CD4-positive, CD25-positive, alpha-beta regulatory T cell (primary cell): ENCODE measurements at places on chromosomes 3 and 15. TPM values are rescaled to one million over a fixed set of nuclear protein-coding genes. Genes with fewer than 3 reads are reported as not detected.

- no peaks in the 10 kb centered on the region for H3K27me3 ChIP-seq
- no peaks in the 10 kb centered on the region for H3K36me3 ChIP-seq
- H3K4me3 ChIP-seq, result no peak overlapping the region
- no peaks in the 10 kb centered on the region for H3K4me1 ChIP-seq
- no peak for DNase-seq
Observed at GRCh38 chr3:42518800-42519567, 16.5 kb downstream of the VIPR1 start.

- peaks cover 2% of the 10 kb centered on the region for H3K27me3 ChIP-seq
- no peak for DNase-seq
- no peaks in the 10 kb centered on the region for H3K4me1 ChIP-seq
- H3K36me3 ChIP-seq, result no peaks in the 10 kb centered on the region
- no peak overlapping the region for H3K27ac ChIP-seq
- no peak overlapping the region for H3K4me3 ChIP-seq
Observed at GRCh38 chr3:10956986-10957385, 35.6 kb upstream of the SLC6A1 start.

TGM4 gene
- polyA plus RNA-seq, result not detected

DNA sequence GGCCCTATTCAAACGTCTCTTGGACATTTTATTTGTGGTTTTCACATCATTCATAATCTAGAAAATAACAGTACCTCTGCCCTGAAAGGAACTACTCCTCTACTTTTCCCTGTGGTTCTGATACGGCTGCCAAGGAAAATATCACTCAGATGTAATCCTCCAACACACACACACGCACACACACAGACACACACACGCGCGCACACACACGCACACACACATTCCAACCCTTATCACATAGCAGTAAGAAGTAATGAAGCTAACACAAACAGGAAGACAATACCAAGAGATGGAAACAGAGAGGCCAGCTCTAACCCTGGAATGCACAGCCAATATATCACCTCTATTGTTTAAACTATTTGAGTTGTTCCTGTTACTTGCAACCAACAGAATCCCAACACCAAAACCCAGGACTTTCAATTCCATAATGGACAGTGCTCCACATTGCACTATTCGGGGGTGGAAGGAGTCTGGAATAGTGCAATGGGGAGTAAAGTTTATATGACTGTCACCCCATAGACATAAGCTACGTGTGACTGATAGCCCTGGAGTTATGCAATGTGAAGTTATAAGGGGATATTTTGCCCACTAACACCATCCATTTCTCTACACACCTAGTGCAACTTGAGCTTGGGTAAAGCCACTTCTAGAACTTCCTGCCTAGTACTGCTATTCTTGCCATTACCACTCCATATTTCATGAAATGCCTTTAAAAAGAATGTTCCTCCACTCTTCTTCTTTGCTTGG lies 71.3 kb upstream of the FNDC3B start:
- no peak overlapping the region for H3K27ac ChIP-seq
- no peak overlapping the region for H3K4me3 ChIP-seq
- no peaks in the 10 kb centered on the region for H3K4me1 ChIP-seq
- no peaks in the 10 kb centered on the region for H3K36me3 ChIP-seq
